Bronchial epithelial cell (primary cell): ENCODE measurements at places on chromosomes 12 and 14. TPM values are rescaled to one million over a fixed set of nuclear protein-coding genes. Genes with fewer than 3 reads are reported as not detected.

DNA sequence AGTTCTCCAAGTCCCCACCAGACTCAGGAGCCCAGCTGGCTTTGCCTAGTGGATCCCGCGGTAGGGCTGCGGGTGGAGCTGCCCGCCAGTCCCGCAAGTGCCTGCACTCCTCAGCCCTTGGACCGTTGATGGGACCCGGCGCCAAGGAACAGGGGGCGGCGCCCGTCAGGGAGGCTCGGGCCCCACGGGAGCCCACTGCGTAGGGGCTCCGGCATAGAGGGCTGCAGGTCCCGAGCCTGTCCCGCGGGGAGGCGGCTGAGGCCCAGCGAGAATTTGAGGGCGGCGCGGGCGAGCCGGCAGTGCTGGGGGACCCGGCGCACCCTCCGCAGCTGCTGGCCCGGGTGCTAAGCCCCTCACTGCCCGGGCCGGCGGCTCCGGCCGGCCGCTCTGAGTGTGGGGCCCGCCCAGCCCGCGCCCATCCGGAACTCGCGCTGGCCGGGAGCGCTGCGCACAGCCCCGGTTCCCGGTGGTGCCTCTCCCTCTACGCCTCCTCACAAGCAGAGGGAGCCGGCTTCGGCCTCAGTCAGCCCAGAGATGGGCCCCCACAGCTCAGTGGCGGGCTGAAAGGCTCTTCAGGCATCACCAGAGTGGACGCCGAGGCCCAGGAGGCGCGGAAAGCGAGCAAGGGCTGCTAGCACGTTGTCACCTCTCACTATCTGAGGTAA, 452.4 kb upstream of the LRFN5 start:
- DNase-seq: no peak

DNA sequence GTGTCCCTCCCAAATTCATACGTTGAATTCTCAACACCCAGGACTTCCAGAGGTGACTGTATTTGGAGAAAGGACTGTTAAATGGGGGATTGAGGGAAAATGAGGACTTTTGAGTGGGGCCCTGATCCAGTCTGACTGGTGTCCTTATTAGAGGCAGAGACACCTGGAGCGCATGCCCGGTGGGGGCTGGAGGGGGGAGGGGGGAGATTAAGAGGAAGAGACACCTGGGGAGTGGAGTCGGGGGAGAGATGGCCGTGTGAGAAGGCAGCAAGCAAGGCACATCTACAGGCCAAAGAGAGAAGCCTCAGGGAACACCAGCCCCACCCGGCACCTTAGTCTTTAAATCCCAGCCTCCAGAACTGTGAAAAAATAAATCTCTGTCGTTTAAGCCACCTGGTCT, 209.7 kb downstream of the SLC41A2 start:
- no peak for DNase-seq

Gene SIX1
- total RNA-seq: 5.3 and 6.5 TPM in 2 replicates

DNA sequence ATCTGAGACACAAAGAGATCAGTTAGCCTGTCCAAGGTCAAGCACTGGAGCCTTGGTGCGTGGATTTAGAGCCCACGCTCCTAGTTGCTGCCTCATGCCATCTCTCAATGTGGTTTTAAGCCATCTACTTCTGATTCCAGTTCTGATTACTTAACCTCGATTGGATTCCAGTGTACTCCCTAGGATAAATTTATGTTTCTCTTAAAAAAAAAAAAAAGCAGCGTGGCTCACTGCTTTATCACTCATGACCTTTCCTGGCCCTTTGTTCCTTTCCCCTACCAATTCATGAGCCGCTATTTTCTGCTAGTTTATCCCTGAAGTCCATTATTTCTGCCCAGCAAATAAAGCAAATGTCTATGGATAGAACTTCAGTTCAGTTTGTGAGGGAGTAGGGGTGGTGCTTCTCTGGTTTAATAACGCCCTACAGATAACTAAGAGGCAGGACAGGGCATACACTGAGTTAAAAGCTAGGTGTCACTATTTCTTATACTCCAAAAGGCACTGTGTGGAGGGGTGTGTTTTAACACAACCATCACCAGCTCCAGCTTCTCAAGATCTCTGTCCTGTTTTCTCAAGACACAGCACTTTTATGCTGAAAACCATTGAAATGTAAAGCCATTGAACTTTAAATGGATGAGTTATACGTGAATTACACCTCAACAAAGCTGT, 9.8 kb upstream of the PARP11 start:
- peak; percentile 47 for DNase-seq

Gene RNASE7
- 8.2 and 12.1 TPM in 2 replicates for total RNA-seq

- no peak for DNase-seq
Observed at GRCh38 chr14:67426161-67426560, 14.2 kb upstream of the PLEK2 start.

DNA sequence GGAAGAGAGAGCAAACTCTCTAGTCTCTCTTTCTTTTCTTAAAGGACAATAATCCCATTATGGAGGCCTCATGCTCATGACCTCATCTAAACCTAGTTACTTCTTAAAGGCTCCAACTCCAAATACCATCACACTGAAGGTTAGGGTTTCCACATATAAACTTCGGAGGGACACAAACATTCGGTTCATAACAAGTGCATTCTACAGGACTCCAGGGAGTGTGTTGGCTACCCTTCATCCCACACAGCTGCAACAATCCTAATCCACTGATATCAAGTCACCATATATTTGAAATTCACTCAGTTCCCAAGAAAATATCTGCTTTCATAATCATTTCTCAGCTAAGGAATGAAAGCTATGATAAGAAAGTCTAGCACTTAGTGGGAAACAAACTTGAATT, 265.9 kb upstream of the PLEKHG7 start:
- DNase-seq: no peak

Gene SDSL
- total RNA-seq: 4.7 and 21.5 TPM in 2 replicates

Gene KCNMB4
- total RNA-seq: 0.26 and 0.79 TPM in 2 replicates

Gene SPTB
- total RNA-seq: not detected in 2 replicates

- DNase-seq: no peak
Observed at GRCh38 chr14:91545204-91545603, 35.1 kb upstream of the PPP4R3A start.

DNA sequence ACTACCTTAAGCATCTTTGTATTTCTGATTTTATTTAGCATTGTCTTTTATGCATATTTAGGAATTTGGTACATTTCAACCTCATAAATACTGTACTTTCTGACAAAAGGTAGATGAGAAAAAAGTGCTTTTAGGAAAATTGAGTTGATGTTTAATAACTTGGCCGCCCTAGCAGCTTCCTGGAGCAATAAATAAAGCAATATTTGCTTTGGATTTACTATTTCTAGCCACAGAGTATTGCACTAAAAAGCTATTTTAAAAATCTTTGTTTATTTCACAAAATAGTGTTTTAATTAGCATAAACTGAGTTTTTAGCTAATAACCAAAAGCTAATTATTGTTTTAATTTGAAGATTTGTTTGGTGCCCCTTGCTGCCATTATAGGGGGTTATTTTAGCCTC, 9.5 kb downstream of the PAPOLA start:
- DNase-seq: no peak

- DNase-seq: no peak
Observed at GRCh38 chr14:50343434-50343833, 31.3 kb downstream of the DMAC2L start.

Gene GNB3
- total RNA-seq: 0.38 and 0.53 TPM in 2 replicates
